GM12892 (cell line): ENCODE measurements at places on chromosomes 11 and 22.
A peak's percentile ranks its signal among the peaks of the same experiment; 100 is the strongest.

- no peak for DNase-seq
These were observed 787.1 kb upstream of the API5 start for GRCh38 chr11:42524534-42525227.

DNA sequence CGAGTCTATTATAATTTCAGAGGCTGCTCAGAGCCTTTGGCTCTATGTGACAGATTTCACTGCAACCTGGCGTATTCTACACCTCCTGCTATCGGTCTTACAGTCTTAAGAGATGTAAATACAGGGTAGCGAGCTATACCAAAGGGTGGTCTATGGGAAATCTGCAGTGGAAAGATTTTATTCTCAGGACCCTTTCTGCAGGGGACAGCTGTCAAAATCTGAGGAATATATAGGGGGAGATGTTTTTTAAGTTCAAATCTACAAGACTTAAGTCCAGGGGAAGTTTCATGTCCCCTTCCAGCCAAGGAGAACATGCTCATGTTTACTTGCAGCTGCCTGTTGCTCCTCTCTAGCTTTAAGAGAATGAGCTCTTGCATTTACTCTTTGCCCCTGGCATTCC, 62.7 kb downstream of the MICAL2 start:
- DNase-seq, result no peak

DNA sequence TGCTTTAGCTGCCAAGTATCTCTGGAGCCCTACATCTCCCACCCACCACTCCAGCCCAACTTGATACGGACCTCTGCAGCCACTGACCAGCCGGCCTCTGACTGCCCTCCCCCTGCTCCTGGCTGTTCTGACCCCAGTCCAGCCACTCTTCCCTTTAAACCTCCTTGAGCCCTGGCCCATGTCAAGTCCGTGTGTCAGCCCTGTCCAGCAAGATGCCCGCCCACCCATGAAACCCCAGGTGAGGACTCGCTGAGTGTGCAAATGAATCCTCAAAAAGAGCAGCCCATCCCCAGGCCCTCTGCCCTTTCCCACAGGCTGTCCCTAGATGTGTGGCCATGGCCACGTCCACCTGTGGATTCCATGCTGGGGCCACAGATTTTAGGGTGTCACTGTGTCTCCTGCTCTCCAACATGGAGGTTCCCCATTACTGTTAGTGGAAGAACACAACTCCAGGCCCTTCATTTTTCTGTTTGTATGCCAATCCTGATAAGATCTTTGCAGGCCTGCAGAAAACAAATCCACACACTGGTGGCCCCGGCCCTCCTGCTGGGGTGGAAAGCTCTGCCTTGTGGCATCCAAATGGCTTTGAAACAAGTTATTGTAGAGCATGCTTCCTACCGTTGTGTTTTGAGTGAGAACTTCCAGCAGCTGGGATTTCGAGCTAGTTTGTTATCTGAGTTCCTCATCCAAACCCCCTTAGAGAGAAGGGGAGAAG, 22.7 kb upstream of the ADORA2A start:
- no peak for DNase-seq

DNA sequence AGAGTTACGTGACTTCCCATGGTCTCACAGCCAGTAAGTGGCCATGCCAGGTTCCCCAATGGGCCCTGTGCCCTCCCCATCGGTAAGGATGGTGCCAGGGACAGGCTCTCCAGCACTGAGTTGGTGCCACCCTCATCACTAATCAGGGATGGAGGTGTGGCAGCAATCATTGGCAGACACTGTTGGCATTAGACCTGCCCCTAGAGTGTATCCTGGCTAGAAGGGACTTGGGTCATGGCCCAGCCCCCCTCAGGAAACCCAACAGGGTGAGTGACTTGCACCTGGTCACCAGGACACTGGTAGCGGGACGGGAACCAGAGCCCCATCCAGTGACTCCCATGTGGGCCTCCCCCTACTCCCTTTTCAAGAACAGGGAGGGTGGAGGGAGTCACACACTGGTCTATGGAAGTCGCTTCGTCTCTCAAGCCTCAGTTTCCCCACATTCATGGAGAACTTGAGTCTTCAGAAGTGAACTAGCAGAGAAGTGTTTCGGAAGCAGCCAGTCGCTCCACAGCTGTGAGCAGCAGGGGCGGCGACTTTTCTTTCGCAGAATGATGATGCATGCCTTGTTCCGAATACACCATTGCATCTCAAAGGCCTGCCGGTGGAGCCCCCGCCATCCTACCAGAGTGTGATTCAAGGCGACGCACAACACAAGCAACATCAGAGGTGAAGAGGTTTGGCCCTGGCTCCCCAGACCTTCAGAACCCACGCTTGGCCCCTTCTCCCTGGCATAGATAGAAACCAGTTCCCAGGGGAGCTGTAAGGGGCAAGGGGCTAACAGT, 12.9 kb downstream of the MS4A10 start:
- no peak for DNase-seq

DNA sequence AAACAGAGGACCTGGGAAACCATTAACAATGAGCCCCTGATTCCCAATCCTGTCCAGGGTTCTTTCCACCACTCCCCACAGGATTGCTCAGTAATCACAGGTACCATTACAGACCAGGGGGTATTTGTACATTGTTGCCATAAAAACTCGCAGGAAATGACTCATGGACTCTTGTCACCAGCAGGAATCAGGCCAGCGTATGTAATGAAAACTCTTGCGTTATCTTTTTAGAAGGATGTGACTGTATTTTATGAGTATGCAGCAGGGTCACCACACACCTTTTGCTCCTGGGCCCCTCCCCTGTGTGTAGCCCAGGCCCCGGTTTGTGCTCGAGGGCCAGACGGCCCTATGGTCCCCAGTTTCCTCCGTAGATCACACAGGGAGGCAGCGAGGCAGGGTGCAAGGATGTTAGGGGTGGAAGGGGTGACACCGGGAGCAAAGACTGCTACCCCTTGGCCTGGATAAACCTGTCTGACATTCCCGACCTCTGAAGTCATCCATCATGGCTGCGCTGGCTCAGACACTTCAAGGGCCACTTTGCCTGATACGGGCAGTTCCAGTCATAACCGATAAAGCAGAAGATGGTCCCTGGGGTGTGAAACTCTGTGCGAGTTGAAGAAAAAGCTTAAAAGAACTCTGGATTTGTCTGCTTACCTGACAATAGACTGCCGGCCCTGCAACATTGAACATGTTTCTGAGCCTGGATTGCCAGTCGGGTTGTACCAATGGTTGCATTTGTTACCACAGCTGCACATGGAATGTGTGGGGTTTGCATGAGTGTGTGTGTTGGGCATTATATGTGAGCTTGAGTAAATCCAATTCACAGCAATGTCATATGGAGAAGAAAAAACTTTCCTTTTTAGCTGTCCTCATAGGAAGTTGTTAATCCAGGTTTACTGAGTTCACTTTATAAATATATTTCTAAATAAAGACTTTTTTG, 56.9 kb downstream of the MICAL2 start:
- no peak for DNase-seq

DNA sequence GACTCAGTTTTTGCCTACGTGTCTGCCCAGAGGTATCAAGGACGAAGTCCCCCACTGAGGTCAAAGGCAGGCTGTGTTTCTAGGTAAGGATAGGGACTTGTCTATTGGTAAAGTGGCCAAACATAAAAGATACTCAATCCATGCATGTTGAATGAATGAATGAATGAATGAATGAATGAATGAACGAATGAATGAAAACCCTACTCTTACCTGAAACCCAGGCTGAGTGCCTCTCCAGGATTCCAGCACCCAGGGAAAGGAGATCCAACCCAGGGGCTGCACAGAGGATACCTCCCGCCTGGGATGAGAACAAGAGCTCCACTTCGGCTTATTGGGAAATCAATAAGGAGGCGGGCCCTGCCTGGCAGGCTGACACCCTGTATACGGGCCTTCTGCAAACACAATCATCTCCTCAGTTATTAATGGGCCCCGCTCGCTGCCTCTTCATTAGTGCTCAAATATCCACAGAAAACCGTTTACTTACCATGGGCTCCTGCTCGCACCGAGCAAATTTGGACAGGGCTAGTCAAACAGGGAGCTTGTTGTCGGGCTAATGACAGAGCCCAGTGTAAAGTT, 177.4 kb downstream of the BUD13 start:
- DNase-seq, result no peak

- no peak for DNase-seq
These were observed 309.2 kb downstream of the FAT3 start for GRCh38 chr11:92533657-92534335.

- no peak for DNase-seq
These were observed 86.3 kb upstream of the BLID start for GRCh38 chr11:122202161-122202950.

DNA sequence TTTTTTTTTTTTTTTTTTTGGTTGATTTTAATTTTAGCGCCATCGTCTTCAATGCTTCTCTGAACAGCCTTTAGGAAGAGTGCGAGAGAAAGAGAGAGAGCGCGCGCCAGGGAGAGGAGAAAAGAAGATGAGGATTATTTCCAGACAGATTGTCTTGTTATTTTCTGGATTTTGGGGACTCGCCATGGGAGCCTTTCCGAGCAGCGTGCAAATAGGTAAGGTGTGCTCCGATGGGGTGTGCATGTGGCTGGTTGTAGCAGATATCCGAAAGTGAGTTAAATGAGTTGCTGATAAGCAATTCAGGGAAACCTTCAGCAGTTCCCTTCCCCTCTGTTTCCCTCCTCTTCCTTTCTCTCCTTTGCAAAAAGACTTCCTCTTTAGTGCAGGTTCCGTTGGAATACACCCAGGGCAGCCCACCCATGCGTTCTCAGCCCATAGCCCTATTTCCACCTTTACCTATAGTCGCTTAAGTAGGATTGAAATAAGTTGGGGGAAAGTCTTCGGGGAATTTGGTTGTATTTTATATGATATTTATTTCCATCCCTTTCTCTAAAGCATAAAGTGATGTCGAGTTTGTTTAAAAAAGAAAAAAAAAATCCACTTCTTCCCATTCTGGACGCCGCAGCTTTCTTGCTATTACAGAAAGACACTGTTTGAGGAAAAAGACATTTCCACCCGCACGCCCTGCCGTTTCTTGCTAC, 1.1 kb downstream of the GRIA4 start:
- DNase-seq, result no peak

- no peak for DNase-seq
These were observed 399.4 kb downstream of the NXPE2 start for GRCh38 chr11:115077740-115078139.

DNA sequence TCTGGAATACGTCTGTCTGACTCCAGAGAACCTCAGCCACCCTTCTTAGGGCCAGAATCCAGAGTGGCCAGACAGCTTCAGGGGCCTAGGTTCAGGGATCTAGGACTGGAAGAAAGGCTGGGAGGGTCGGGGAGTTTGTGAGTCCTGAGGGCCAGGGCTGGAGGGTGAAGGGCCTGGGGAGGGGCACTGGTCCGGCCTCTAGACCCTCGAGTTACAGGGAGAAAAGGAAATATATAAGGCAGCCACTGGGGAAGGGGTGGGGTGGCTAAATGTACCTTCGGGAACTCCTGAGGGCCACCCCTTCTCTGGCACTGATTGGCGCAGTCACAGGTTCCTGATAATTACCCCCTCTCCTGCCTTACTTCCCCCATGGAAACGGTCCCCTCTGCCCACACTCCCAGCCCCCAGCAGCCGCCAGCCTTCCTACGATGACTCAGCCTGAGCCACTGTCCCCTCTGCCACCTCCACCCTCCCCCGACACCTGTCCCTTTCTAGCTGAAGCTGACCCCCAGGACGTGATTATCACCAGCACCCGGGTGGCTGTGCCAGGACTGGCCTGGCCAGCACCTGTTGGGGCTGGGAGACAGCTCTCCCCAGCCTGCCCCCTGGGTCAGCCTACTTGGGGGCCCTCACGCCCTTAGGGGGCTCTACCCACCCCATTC, 26.4 kb downstream of the MB start:
- DNase-seq, result no peak

- no peak for DNase-seq
These were observed 1.2 kb upstream of the PPP1R14B start for GRCh38 chr11:64247729-64248531.

DNA sequence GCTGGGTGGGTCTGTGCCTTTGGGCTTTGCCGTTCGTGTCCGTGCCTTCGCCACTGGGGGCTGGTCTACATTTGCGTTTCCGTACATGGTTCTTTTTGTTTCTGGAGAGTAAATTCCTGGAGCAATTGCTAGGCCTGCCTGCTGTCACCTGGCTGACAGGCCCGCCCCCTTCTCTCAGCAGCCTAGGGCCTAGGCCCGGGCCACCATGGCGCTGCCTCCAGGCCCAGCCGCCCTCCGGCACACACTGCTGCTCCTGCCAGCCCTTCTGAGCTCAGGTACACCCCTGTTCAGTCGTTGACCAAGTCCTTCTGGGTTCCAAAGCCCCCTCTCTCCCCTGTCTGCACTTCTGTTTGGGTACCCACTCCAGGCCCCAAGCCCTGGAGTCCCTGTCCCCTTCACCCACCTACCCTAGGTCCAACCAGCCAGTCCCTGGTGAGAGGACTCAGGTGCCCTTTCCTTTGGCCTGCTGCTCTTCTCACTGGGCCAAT, 649 bp downstream of the TMEM25 start:
- DNase-seq, result peak; percentile 46

DNA sequence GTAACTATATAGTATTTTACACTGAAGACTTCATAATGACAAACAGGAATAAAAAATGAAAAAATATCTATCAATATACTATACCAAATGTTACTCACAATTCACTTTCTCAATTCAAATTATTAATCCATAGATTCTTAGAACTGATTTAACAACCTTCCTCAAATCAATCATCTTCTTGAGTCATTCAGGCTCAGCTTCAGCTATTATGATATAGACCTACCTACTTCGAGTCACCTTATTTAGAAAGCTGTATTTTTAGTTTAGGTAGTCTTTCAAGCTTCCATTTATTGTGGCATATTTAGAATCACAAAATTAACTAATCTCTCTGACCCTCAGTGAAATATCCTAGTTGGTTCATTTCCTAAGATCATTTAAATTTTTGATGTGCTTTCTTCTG, 8.2 kb downstream of the CREBZF start:
- DNase-seq, result no peak

DNA sequence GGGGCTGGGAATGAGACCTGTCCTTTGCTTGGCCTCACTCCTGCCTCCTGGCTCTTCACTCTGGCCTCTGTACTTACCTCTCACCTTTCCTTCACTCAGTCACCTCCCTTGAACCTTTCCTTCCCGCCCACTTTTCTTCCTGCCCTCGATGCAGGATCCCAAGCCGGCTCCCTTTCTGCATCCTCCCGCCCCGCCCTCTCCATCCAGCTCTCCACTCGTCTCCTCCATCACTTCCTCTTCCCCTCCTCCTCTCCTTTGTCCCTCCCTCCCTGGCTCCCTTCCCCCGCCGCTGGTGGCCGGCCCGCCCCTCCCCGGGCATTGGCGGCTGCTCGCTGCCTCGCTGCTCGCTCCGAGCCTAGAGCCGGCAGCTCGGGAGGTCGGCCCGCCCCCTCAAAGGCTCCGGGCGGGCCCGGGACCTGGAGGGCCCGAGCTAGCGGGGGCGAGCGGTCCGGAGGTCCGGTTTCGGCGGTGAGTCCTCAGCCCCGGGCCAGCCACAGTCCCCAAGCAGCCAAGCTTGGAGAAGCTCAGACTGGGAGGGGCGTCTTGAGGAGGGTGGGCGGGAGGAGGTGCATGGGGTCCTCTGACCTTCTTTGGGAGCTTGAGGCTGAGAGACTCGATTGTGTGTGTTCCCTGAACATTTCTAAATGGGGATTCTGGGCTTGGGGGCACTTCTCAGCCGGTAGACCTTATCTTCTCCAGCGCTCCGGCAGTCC, 13.8 kb downstream of the PHLDB1 start:
- DNase-seq, result no peak
